Transverse colon (tissue), 4 donors: ENCODE measurements at places on chromosomes 12 and 14. TPM values are rescaled to one million over a fixed set of nuclear protein-coding genes. Genes with fewer than 3 reads are reported as not detected.

- no peak for DNase-seq
- H3K4me3 ChIP-seq: no peak overlapping the region
- H3K27me3 ChIP-seq: no peaks in the 10 kb centered on the region
- H3K36me3 ChIP-seq: no peaks in the 10 kb centered on the region
- H3K4me1 ChIP-seq: no peaks in the 10 kb centered on the region
Observed at GRCh38 chr12:24750263-24750662, 198.6 kb downstream of the BCAT1 start.

DNA sequence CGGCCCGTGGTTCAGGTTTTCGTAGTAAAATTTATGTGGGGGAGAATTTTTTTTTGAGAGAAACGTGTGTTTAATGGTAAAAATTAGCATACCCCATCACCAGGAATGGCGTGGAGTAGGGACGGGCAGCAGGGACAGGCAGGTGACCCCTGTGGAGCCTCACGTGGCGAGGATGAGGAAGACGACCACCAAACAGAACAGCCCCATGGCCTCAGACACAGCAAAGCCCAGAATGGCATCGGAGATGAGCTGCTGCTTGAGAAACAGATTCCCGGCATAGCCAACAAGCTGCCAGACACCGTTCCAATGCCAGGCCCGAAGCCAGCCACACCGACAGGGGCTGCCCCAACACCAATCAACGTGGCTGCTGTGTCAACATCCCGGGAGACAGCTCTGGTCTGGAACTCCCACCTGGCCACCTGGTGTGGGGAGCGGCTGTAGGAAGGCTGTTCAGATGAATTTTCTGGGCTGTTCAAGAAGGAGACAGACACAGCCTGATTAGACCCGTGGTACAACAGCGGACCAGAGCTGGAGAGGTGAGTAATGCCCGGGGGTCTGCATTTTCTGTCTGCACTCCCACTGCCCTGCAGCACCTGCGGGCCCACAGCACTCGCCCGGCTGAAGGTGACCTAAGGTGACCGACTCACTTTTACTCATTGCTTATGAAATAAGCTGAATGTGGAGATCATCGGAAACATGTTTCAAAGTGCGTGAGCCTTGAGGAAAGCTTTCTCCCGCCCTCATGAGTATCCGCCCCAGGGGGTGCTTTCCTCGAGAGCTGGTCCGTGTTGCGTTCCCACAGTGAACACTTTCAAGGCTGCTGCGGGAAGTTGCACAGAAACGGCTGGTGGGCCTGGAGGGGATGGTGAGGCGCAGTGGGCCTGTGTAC is 10.6 kb downstream of the TMEM121 start:
- H3K27me3 ChIP-seq: peaks cover 33% of the 10 kb centered on the region
- H3K27ac ChIP-seq: no peak overlapping the region
- DNase-seq: no peak
- no peak overlapping the region for H3K4me3 ChIP-seq
- no peaks in the 10 kb centered on the region for H3K4me1 ChIP-seq
- no peaks in the 10 kb centered on the region for H3K36me3 ChIP-seq

RHOJ gene
- 23.7 TPM for total RNA-seq

- H3K27me3 ChIP-seq: no peaks in the 10 kb centered on the region
Observed at GRCh38 chr12:123482876-123483275, 24.9 kb downstream of the SNRNP35 start.

DNA sequence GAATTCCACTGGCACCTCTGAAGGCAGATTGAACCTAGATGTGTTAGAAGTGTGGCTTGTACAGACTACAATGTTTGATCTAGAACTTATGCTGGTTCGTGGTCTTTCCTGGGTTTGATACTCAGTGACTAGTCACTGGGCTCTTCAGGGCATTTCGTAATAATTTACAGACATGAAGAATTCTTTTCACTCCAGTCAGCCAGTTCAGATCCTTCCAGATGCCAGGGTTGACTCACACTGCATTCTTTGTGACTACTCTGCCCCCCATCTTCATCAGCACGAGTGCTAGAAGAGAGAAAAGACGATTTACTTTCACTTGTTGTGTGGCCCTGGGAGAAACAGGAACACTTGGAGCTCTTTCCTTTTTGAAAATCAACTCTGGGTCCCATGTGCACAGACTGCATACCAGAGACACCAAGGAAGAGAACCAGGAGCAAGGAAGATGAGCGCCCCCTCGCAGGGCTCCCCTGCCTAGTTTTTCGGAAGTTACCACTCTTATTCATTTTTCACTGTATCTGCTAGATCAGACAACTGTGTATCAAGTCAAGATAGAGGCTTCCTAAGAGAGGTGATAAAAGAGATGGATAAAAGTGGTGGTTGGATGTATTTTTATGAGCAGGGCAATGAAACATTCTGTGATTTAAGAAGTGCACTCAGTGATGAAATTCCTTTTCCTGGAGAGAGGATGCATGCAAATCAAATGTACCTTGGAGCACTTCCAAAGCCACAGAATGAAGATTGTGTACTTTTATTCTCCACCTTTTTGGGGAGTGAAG is 33.5 kb upstream of the EVL start:
- peaks cover 14% of the 10 kb centered on the region for H3K4me1 ChIP-seq
- H3K36me3 ChIP-seq: no peaks in the 10 kb centered on the region
- H3K27ac ChIP-seq: peak overlapping the region; percentile 56

ADAM20 gene
- 1.7 TPM for total RNA-seq

CDH24 gene
- 6.0 TPM for total RNA-seq
